ENCODE measurements at places on chromosomes 2 and 18.

DNA sequence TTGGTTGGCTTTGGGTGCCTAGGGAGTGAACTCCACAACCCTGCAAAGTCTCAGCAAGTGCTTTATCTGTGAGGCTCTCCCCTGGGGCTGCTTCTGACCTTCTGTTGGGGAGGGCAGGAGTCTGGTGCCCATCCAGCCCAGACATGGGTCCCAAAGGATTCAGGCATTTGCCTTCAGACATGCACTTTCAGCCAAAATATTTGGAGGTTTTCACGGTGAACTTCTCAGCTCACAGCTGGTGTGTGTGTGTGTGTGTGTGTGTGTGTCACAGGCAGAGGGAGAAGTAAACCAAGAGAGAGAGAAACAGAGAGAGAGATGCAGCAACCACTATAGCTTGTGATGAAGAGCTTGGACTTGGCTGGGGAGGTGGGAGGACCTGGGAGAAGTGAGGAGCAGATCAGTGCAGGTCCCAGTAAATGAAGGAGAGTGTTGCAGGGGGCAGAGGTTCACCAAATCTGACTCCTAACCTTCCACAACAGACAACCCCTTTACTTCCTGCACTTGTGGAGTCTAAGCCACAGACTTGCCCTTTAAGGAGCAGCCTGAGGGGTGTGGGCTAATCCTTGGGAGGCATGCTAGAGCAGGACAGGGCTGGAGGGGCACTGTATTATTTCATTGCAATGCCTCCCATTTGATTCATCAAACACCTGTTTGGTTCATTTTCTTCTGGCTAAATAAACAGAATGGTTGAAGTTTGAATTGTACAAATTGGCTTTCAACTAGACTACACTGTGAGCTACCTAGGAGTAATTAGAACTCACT, 14.1 kb downstream of the SLC9A4 start:
- no peak for DNase-seq

- no peak for DNase-seq
These were observed 164.4 kb downstream of the EVA1A start for GRCh38 chr2:75396314-75396713.

- no peak for DNase-seq
These were observed 27.8 kb downstream of the NXPH2 start for GRCh38 chr2:138752197-138752956.

DNA sequence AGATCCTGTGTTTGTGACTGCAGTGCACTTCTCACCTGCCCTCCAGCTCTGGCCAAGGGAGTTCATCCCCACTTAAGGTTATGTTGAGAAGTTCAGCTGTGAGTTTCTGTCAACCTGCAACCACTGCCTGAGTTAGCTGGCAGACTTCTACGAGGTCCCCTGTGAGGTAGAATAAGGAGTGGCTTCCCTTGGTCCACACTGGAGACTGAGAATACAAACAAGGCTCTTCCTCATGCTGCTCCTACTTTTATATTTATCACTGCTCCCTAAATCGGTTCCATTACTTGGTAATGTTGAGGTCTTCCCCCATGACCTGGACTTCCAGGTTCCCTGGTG, 353.2 kb upstream of the CWC22 start:
- DNase-seq = no peak

DNA sequence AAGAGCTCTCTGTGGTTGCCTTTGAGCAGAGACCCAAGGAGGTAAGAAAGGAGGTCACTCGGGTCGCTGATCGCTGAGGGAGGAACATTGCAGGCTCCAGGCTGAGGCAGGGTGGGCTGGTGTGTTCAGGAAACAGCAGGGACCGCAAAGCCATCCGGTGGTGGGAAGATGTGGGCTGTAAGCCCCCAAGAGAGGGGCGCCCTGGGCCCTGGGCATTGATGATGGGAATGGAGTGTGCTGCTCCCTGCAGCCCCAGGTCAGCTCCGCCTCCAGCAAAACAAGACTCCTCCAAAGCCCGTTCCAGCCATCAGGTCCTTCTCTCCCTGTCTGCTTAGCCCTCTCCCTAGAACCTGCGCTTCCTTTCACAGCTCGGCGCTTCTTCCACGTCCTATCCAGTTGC, 229.7 kb downstream of the KLHL29 start:
- DNase-seq = no peak

GRCh38 chr18:51458861-51459260, 261.4 kb upstream of the MEX3C start:
- DNase-seq = no peak

- no peak for DNase-seq
These were observed 4.9 kb downstream of the DARS1 start for GRCh38 chr2:135980434-135981079.

DNA sequence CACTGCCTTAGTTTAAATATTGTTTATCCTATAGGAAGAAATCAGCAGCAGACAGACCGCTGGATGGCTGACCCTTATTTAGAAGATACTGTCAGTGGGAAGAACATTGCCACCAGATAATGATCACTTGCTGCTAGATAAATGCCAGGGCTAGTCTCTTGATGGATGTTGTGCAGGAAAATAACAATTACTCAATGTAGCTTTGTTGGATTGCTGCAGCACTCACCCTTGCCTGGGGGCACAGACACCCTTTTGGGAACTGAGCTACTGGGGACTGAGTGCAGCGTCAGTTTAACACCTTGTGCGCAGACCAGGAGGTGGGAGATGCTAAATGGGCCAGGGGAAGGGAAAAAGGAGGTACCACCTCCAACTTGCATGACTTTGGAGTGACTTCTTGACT, 64.2 kb upstream of the CAPN13 start:
- no peak for DNase-seq

DNA sequence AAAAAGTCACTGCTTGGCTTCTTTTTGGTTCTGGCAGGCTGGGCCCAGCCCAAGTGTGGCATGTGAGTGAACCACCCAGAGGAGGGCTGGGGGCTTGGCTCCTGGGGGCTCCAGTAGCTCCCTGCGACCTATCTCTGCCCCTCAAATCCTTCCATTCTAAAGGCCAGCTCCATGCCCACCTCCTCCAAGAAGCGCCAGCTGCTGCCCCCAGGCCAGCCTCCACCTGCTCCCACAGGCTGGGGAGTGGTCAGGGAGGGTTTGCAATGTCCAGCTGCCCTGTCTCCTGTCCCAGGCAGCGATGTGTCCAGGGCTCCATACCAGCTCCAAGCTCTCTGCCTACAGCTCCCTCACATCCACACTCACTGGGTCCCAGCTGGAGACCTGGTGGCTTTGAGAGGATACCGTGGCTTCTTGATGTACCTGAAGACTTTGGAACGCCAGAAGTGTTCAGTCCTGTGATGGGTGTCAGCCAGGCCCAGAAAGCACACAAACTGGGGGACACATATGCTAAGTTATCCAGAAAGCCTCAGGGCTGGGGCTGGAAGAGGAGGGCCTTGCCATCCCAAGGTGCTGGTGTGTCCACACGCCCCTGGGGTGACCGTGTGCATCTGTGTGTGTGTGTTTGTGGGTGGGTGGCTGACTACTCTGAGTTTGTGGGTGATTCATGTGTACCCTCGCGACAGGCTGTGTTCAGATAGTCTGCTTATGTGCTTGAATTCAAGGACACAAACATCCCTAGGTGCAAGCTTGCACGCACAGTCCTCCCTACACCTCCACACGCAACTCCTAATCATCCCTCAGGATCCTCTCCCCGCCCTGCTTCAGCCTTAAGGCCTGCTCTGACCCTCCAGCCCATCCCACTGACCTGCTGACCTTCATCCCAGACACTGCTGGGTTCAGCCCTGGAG, 33.4 kb downstream of the ZFP36L2 start:
- DNase-seq = no peak

DNA sequence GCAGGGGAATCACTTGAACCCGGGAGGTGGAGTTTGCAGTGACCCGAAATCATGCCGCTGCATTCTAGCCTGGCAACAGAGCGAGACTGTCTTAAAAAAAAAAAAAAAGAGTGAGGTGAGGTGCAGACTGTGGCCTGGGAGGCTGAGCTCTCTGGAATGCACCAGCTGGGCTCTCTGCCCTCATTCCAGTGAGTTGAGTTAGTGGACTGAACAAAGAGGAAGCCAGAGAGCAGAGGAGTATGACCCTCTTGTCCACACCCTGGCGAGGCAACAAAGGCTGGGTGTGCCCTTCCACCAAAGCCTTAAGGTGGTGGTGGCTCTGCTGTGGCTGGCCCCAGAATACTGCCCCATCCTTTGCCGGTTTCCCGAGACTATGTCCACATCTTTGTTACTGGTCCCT, 71.3 kb upstream of the ACKR3 start:
- no peak for DNase-seq

DNA sequence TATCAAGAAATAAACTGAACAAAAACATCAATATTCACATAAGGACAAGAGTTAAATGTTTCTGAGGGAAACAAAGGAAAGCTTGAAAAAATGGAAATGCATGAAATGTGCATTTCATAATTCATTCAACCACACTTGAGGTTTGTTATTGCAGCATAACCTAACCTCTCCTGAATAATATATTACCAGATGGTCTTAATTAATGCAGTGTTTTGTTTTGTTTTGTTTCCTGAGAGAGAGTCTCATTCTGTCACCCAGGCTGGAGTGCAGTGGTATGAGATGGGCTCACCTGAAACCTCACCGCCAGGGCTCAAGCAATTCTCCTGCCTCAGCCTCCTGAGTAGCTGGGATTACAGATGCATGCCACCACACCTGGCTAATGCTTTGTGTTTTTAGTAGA, 139.9 kb upstream of the PIEZO2 start:
- no peak for DNase-seq

- peak; percentile 49 for DNase-seq
These were observed 60.9 kb downstream of the EDAR start for GRCh38 chr2:108927936-108928659.

GRCh38 chr2:234308073-234308812, 188.6 kb downstream of the ARL4C start:
- no peak for DNase-seq

DNA sequence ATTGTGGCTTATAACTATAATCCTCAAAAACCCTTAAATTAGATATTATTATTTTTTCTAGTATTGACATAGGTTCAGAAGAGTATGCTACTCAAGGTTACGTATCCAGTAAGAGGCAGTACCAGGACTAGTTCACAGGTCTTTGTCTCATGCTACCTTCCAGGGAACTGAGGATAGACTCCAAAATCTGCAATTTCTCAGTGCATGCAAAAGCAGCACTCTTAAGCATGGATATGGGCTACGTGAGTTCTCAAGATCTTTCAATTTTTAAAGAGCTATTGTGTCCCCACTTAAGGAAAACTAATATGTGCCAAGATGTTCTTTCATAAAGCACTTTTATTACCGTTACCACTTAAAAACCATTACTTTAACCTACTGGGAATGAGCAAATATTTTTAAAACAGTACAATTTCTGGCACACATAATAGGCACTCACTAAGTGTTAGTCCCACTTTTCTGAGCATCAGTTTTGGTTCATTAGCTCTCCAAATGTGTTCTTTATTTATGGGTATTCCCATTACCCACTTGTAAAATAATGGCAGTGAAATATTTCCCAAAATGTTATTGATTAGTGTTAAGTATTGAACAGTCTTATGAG, 113.8 kb upstream of the TTN start:
- no peak for DNase-seq

GRCh38 chr18:74373428-74373827, 57.8 kb downstream of the C18orf63 start:
- no peak for DNase-seq

DNA sequence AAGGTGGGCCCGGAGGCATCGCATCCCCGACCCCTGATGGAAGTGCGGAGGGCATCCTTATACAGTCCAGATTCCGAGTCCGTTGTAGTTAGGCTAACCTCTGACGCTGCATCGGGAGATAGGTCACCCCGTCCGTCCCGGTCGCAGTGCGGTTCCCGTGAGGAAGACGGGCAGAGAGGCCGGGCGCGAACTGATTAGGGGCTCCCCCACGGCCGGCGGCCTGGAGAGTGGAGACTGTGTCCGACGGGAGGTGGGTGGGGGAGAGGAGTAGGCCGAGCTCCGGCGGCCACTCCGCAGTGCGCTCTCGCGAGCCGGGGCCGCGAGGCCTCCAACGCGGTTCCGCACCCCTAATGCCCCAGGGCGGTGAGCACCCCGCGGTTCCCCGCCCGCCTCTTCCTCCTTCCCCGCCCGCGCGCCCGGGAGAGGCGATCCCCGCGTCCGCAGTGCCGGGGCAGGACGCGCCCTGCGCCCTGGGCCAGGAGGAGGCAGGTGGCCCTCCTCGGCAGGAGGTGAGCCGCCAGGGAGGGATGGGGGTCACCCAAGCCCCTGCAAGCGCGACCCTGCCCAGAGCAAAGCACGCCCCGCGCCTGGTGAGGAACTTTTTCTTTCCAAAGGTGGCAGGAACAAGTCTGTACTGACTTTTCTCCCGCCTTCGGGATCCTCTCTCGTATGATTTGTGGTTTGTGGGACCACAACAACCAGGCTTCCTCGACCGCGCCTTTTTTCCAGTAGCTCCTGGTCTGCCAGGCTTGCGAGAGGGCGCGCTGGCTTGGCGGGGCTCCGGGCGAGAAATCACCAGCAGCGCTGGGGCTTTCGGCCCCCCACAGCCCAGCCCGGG, 1.4 kb upstream of the SP5 start:
- no peak for DNase-seq

DNA sequence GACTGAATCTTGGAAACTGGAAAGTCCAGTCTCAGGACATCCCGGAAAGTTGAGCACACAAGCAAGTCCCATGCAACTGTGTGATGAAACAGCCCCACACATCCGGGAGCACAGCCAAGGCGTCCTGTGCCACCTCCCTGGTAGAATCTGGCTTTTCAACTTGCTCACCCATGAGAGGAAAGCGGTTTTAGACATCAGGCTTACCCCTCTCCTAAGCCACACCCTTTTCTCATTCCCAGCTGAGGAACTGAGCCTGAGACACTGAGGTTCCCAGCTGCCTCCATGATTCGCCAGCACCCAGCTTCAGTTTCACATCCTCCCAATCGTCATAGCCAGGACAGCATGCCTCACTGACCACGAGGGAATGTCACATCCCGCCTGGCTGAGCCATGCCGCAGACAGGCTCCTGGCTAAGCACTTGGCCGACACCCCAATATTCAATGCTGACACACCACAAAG, 60.3 kb downstream of the STEAP3 start:
- no peak for DNase-seq

GRCh38 chr2:234448506-234449184, 48.2 kb downstream of the ARL4C start:
- no peak for DNase-seq

- no peak for DNase-seq
These were observed 252.4 kb downstream of the GRB14 start for GRCh38 chr2:164368896-164369295.

GRCh38 chr2:133045787-133046186, 375.8 kb upstream of the LYPD1 start:
- DNase-seq = no peak

Data from SHP77 treated with DMSO at 0.1 percent for 48 hours (cell line).